ENCODE measurements at places on chromosomes 5 and 9. TPM values are rescaled to one million over a fixed set of nuclear protein-coding genes. Genes with fewer than 3 reads are reported as not detected.

Gene LAMC3
- total RNA-seq: not detected

Gene PCDHA6
- total RNA-seq: 0.22 TPM

Gene PPIC
- 116 TPM for total RNA-seq

Gene TIMD4
- not detected for total RNA-seq

Gene AFAP1L1
- total RNA-seq: 0.38 TPM

Gene LECT2
- total RNA-seq: not detected

Gene INSL6
- total RNA-seq: not detected

Gene ZNF782
- 2.9 TPM for total RNA-seq

Gene ZDHHC11B
- total RNA-seq: not detected

Gene LEAP2
- total RNA-seq: not detected

Gene ESM1
- 25.5 TPM for total RNA-seq

Gene VPS13A
- 15.8 TPM for total RNA-seq

Gene CDX1
- not detected for total RNA-seq

Gene ACOT12
- total RNA-seq: not detected

Gene MRPS27
- 53.4 TPM for total RNA-seq

Gene ST6GALNAC4
- total RNA-seq: 45.5 TPM

Gene NSA2
- 59.3 TPM for total RNA-seq

Gene SOX30
- total RNA-seq: not detected

Gene GABRA1
- not detected for total RNA-seq

Gene SHISAL2B
- not detected for total RNA-seq

Gene SPINK5
- not detected for total RNA-seq

Gene NR4A3
- 1.4 TPM for total RNA-seq

Gene STPG3
- not detected for total RNA-seq

Gene AMBP
- total RNA-seq: not detected

Gene PIP5KL1
- 5.5 TPM for total RNA-seq

Gene IRGM
- total RNA-seq: not detected

Gene GRXCR2
- total RNA-seq: not detected

Gene OLFM1
- 18.6 TPM for total RNA-seq

Gene JAKMIP2
- total RNA-seq: not detected

Gene SH3PXD2B
- total RNA-seq: 20.7 TPM

Gene TERT
- not detected for total RNA-seq

Gene DEPDC1B
- total RNA-seq: 8.5 TPM

Gene CDC20B
- not detected for total RNA-seq

Gene SYNPO
- total RNA-seq: 6.1 TPM

Gene FOXD4L6
- not detected for total RNA-seq

Gene FBXW2
- 18.3 TPM for total RNA-seq

Gene CYFIP2
- 1.8 TPM for total RNA-seq

Gene PCDHGA2
- total RNA-seq: 6.3 TPM

Gene LRRTM2
- total RNA-seq: 0.11 TPM

Gene NOP16
- total RNA-seq: 13.3 TPM

Gene IFNA2
- total RNA-seq: not detected

Gene KYAT1
- total RNA-seq: 5.8 TPM

Gene DRD1
- total RNA-seq: not detected

Gene CAMSAP1
- 12.4 TPM for total RNA-seq

Gene RGS7BP
- 0.11 TPM for total RNA-seq

Gene PCAT7
- total RNA-seq: not detected

Gene RNF44
- total RNA-seq: 2.9 TPM
